ENCODE measurements at places on chromosomes 5 and 9. TPM values are rescaled to one million over a fixed set of nuclear protein-coding genes. Genes with fewer than 3 reads are reported as not detected.

Gene GZMA
- 0.96 TPM for polyA plus RNA-seq

Gene IL4
- 0.37 TPM for polyA plus RNA-seq

Gene GPR151
- not detected for polyA plus RNA-seq

Gene PCDHGC4
- 3.3 TPM for polyA plus RNA-seq

Gene AIF1L
- 395 TPM for polyA plus RNA-seq

Gene RAD17
- 37.2 TPM for polyA plus RNA-seq

Gene CCDC187
- 2.7 TPM for polyA plus RNA-seq

Gene SPOCK1
- 9.5 TPM for polyA plus RNA-seq

Gene ARHGEF37
- 4.6 TPM for polyA plus RNA-seq

Gene TAF1L
- 0.13 TPM for polyA plus RNA-seq

Gene AQP7
- polyA plus RNA-seq: 33.7 TPM

Gene INSL4
- not detected for polyA plus RNA-seq

Gene HTR1A
- polyA plus RNA-seq: not detected

Gene NFIB
- 18.4 TPM for polyA plus RNA-seq

Gene QRFP
- 0.40 TPM for polyA plus RNA-seq

Gene NREP
- polyA plus RNA-seq: 704 TPM

Gene CEL
- polyA plus RNA-seq: 4.0 TPM

Gene GCNT4
- polyA plus RNA-seq: 13.3 TPM

Gene PCDHA1
- polyA plus RNA-seq: 0.15 TPM

Gene ENTPD8
- 0.86 TPM for polyA plus RNA-seq

Gene CCNI2
- polyA plus RNA-seq: 2.6 TPM

Gene MYORG
- polyA plus RNA-seq: 8.1 TPM

Gene OR1N1
- polyA plus RNA-seq: not detected

Gene SMIM33
- not detected for polyA plus RNA-seq

Gene CARTPT
- polyA plus RNA-seq: not detected

Gene DOLPP1
- 18.2 TPM for polyA plus RNA-seq

Gene CLTB
- 55.3 TPM for polyA plus RNA-seq

Gene PTPRD
- polyA plus RNA-seq: 110 TPM

Gene CMBL
- 34.2 TPM for polyA plus RNA-seq

Gene PCDHB16
- 6.5 TPM for polyA plus RNA-seq

Gene SPINK4
- not detected for polyA plus RNA-seq
